ENCODE measurements at places on chromosomes 2 and 18.

GRCh38 chr2:234827096-234827860 is 124.5 kb upstream of the SH3BP4 start:
- DNase-seq = no peak

DNA sequence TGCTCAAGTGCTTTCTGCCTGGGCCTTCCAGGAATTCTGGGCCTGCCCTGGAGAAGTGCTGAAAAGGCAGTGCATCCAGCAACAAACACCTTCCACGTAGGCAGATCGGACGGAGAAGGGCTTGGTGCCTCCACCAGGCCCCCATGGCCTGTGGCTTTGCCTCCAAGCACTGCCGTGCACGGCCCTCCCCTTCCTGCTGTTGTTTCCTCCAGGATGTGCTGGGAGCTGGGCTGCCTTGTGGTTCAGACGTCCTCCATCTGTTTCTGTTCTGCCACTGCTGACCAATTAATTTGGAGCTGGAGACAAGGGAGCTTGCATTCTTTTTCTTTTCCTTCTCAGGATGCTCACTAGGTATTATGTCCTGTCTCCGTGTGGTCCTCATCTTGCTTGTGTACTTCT is 197.0 kb downstream of the HRH4 start:
- no peak for DNase-seq

- no peak for DNase-seq
These were observed 29.8 kb downstream of the DPP10 start for GRCh38 chr2:114472246-114472645.

DNA sequence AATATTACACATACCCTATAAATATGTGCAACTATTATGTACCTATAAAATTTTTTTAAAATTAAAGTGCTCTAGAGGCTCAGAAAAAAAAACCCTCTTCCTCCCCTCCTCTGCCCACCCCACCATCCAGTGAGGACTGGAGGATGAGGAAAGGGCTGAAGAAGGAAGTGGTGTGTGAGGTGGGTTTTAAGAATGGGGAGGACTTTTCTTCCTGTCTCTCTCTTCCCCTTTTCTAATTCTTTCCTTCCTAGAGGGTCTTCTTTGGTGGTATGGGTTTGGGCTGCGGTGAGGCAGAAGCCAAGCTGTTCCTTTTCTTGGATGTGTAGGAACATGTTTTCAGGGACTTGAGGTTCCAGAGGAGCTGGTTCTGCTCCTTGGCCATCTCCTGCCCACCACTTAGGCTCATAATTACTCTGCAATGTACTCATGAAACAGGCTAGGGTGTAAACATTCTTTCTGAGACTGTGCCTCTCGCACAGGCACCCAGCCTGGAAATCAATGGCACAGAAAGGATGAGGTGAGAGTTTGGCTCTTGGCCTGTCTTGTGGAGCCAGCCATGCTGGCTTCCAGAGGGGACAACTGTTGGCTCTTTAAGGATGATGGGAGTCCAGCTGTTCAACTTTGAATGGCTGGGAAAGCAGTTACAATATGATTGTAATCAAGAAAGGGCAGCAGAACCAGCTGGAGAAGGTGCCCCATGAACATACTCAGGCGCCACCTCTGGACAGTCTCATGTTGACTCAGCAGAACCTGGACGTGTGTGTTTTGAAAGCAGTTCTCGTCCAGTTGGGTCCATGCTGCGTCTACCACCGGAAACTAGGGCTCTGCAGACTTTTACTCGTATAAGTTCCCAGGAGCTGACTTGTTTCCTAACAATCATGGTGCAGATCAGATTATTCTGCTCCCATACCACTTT is 38.3 kb downstream of the IL1RL2 start:
- DNase-seq = no peak

GRCh38 chr2:16015903-16016265 is 75.5 kb downstream of the MYCN start:
- no peak for DNase-seq

DNA sequence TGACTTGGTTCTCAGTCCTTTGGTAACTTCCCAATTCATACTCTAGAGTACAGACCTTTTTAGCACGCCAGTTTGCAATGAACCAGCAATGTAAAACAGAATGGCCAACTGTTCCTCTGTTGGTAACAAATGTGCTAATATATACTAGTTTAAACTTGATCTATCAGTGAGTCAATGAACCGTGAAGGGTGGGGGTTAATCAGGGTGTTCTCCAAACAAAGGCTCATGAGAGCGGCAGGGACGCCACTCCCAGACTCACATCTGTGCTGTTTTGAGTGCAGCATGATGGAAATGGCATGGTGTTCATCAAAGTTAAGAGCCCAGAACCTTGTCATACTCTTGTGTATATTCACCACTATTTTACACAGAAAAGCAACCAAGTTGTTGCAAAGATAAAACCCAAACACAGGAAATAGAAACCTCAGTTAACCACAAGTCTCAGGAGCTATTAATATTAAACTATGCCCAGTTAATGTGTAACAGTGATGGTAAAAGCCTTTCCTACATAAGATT is 70.3 kb downstream of the CERKL start:
- no peak for DNase-seq

- no peak for DNase-seq
These were observed 16.4 kb upstream of the CYP1B1 start for GRCh38 chr2:38092196-38092902.

DNA sequence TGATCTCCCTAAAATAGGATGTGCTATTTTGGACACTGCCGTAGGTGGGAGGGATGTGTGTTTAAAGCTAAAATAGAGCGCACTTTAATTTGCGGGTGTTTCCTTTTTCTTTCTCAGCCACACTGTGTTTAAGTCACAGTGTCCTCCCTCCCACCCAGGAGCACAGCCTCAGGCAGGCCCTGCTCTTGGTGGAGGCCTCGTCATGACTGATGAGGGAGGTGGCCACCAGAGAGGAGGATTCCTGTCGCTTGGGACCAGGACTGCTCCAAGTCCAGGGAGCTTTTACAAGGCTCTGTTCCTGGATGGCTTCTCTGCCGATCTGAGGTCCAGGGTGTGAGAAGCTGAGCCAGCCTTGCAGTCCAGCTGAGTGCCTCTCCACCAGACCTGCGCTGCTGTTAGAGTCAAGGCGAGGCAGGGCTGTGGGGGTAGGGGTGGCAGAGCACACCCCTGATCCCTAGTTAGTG is 33.5 kb downstream of the INPP4A start:
- DNase-seq = no peak

DNA sequence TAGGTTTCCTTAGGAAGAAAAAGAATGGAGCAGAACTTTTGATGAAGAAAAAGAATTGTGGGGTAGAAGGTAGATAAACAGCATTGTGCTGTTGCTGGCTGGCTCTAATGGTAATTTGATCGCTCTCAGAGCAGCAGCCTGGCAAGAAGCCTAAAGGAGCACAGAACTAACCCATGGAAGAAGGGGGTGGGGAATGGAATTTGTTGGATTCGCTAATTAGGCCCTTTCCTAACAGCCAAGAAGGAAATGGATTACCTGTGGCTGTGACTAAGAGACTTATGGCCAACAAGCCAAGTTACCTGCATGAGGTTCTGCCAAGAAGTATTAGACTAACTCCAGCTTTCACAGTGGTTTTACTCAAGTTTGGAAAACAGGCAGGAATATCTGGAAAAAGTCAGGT is 210.6 kb downstream of the IKZF2 start:
- DNase-seq = no peak

- no peak for DNase-seq
These were observed 138.5 kb upstream of the NETO1 start for GRCh38 chr18:73006331-73006730.

DNA sequence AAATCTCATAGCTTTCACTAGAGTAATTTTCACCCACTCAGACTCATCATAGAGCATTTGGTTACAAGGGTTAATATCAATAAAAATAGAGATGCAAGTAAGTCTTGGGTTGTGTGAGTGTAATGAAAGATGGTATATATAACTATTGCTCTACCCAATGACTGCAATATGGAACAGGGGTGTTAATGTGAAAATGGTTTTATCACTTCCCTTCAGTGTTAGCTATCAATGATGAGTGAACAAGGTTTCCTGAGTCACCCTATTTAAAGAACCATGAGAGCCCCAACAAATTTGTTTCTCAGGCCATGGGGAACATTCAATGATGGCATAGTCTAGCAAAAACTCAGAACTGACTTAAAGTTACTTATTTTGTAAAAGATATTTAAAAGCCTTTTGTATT is 1133.6 kb upstream of the ZEB2 start:
- DNase-seq = no peak

Data from cerebellar nuclear complex (tissue), 1 donor.